Thoracic aorta (tissue), 2 donors: ENCODE measurements at places on chromosomes 3 and 15. TPM values are rescaled to one million over a fixed set of nuclear protein-coding genes. Genes with fewer than 3 reads are reported as not detected.

GRCh38 chr15:25243800-25244097, 195.1 kb downstream of the UBE3A start:
- DNase-seq = no peak

GRCh38 chr15:50698101-50698500, 11.5 kb upstream of the TRPM7 start:
- no peak for DNase-seq

GRCh38 chr3:124924741-124925140, 9.8 kb downstream of the MUC13 start:
- DNase-seq = no peak

The SLC22A13 gene
- 0.99 TPM for total RNA-seq

The LRRC31 gene
- not detected for total RNA-seq
